NCI-H774 (cell line): ENCODE measurements at places on chromosomes 5 and 9.
A peak's percentile ranks its signal among the peaks of the same experiment; 100 is the strongest.

DNA sequence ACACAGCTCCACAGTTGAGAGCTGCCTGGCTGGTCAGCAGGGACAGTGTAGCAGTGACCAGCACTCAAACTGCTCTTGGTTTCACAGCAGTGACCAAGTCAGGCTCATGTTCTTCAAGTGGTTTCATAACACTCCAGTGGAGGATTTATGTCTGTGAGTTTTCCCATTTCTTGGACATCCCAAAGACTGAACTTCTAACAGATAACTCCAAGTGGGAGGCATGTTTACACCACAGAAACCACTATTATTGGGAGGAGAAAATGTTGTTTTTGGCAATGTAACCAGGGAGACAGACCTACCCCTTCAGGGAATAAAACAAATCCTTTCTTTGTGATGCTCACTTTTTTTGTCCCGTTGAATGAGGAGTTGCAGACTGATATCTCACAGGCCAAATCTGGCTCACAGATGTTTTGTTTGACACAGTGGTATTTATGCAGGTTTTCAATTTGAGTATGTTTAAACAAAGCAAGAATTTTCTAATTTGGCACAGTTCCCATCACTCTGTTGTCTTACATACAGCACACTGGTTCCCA is 141.5 kb downstream of the RMI1 start:
- DNase-seq: no peak

GRCh38 chr9:7756088-7756487 is 43.5 kb downstream of the DMAC1 start:
- no peak for DNase-seq

- no peak for DNase-seq
Measured at GRCh38 chr9:105502276-105502675, 54.4 kb downstream of the FSD1L start.

DNA sequence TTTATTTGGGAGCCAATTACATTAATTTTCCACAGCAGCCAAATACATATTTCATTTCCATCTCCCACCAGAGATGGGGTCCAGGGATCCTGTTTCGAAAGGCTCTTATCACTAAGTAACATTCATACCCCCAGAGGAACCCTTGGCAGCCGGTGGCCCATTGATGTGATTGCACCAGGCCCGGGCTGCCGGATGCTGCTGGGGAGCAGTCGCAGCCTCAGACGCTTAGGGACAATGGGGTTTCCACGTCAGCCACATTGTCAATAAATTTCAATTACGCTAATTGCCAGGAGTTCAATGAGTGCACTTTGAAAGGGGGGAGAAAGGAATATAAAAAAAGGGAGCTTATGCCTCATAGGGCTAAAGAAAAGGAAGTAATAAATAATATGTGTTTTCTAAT is 478.8 kb upstream of the ADAMTS16 start:
- DNase-seq: peak; percentile 53

DNA sequence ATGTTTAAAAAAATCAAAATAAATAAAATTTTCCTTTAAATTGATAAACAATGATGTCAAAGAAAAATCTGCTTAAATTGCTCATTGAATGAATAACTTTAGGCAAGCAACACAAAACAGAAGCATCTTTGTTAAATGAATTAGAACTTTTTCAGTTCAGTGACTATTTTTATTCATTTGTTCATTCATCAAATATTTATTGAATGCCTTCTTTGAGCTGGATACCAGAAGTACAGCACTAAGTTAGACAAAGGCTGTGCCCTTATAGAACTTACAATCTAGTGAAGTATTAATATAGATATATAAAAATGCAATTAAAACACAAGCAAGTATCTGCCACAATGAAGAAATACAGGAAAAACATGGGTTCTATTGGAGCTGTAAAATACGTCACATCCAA is 10.8 kb downstream of the FNIP1 start:
- no peak for DNase-seq

GRCh38 chr5:171524466-171524865 is 105.0 kb downstream of the FGF18 start:
- no peak for DNase-seq

DNA sequence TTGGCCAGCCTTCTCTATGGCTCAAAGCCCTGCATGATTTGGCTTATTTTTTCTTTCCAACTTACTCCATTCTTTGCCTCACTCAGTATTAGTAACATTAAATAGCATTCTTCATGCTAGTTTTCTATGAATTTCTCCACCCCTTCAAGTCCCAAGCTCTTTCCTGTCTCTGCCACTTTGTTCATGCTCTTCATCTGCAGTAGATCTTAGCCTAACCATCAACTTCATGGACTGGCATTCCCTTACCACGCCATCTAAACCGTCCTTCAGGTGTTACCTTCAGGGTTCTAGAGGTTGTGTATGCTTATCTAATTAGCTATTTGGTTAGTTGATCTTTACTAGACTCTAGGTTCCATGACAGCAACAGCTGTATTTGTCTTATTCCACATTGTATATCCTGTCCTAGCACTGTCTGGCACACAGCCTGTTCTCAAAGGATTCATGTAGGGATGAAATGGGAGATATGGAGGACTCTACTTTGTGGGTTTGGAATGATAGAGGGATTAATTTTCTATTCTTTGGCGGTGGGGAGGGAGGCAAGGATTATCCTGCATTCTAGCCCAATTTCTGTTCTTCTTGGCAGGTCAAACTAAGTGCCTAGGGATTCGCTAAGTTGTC is 26.4 kb downstream of the TMEM167A start:
- no peak for DNase-seq

GRCh38 chr9:135387976-135388375 is 91.6 kb upstream of the PPP1R26 start:
- no peak for DNase-seq

DNA sequence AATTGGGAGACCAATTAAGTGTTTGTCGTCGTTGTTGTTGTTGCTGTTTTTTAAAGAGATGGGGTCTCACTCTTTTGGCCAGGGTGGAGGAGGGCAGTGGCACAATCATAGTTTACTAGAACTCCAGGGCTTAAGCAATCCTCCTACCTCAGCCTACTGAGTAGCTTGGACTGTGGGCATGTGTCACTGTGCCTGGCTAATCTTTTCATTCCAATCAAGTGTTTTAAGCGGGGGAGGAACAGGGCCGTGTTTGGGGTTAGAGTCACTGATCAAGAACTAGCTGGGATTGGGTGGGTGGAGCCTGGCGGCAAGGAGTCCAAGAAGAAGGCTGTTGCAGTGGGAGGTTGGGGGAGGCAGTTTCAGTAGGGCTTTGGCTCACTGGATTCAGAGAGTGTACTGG is 13.8 kb downstream of the SNX30 start:
- DNase-seq: no peak

DNA sequence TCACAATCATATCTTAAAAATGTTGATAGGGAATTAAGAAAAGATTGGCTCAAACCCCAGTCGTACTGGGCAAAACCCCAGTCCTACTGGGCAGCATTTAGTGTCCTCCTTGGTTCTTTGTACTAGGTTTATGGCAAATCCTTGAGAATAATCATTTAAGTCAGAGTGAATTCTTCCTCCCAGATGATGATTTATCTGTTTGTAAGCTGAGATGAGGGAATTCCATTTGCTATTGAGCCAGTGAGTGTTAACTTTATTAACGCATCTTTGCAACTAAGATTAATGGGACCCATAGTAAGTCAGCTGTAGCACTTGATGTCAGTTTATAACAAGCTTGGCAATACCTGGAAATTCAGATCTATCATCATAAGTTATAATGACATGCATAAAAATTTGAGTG is 821.8 kb upstream of the DMAC1 start:
- DNase-seq: no peak

DNA sequence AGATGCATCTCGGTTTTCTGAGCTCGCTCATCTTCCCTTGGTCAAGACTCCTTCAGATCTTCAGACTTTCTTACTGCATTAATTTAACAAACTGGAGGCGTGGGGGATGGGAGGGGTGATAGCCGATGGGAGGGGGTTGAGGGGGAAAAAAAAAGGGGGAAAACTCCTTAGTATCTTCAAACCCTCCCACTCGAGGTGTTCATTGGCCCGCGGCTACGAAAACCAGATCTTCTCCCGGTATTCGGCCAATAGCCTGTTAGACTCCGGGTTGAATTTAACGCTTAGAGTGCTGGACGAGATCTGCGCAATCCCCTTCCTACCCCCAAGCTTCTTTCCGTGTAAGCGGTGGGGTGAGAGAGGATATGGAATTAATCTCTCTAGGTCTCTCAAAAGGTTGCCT is 689 bp upstream of the GLRA1 start:
- no peak for DNase-seq

GRCh38 chr9:37949576-37949975 is 45.6 kb upstream of the SLC25A51 start:
- no peak for DNase-seq

GRCh38 chr5:143161885-143162540 is 241.5 kb downstream of the NR3C1 start:
- DNase-seq: no peak

- no peak for DNase-seq
Measured at GRCh38 chr9:128115187-128116103, 12.1 kb downstream of the PTGES2 start.

DNA sequence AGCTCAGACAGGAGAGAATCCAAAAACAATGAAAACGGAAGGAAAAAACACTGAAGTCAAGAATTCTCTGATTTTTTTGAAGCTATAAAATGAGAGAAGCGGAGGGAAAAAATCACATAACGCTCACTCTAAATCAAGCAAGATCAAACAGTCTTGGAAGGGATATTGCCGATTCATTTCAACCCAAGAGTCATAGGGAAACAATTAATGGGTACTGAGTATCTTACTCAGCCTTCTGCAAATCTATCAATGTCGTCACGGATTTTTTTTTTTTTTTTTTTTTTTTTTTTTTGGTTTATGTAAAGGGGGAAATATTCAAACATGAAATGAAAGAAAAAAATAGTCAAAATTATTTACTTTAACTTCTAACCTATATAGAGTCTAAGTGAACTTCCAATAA is 9.5 kb downstream of the MEF2C start:
- no peak for DNase-seq

DNA sequence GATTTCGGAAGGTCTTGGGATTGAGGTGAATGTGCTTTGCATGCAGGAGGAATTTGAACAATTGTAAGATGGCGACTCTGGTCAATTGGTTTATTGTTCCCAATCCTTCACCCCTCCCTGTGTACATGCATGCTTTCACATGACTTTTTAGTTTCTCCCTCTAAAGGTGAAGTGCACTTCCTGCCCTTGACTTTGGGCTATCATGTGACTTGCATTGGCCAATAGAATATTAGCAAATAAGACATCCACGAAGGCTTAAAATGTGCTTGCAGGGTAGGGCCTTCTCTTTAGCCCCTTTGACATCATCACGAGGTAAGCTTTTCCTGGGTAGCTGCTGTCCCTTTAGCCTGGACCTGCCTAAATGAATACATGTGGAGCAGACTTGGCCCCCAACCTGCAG is 8.1 kb upstream of the ZBTB43 start:
- DNase-seq: no peak
